ENCODE measurements at places on chromosomes 16 and 17.

GRCh38 chr17:80254396-80255251 lies 6.0 kb upstream of the RNF213 start:
- H3K27me3 ChIP-seq: no peaks in the 10 kb centered on the region
- H3K36me3 ChIP-seq: peaks cover 11% of the 10 kb centered on the region
- H3K27ac ChIP-seq: peak overlapping the region; percentile 82
- H3K4me1 ChIP-seq: peaks cover 18% of the 10 kb centered on the region

GRCh38 chr16:52535076-52535475 lies 11.9 kb downstream of the TOX3 start:
- no peaks in the 10 kb centered on the region for H3K27me3 ChIP-seq
- no peak overlapping the region for H3K27ac ChIP-seq
- no peak overlapping the region for H3K4me3 ChIP-seq
- no peak for DNase-seq
- no peaks in the 10 kb centered on the region for H3K4me1 ChIP-seq
- no peaks in the 10 kb centered on the region for H3K36me3 ChIP-seq

- no peak overlapping the region for H3K27ac ChIP-seq
- H3K36me3 ChIP-seq: no peaks in the 10 kb centered on the region
- H3K27me3 ChIP-seq: no peaks in the 10 kb centered on the region
- DNase-seq: no peak
- H3K4me3 ChIP-seq: no peak overlapping the region
Measured at GRCh38 chr17:64439956-64440355, 9.0 kb upstream of the MILR1 start.

GRCh38 chr17:75386430-75386829 lies 19.0 kb downstream of the GRB2 start:
- H3K4me1 ChIP-seq: peaks cover 24% of the 10 kb centered on the region
- DNase-seq: no peak
- no peak overlapping the region for H3K4me3 ChIP-seq
- no peaks in the 10 kb centered on the region for H3K27me3 ChIP-seq

GRCh38 chr17:66938656-66939055 lies 25.9 kb upstream of the CACNG4 start:
- H3K4me3 ChIP-seq: no peak overlapping the region
- no peak overlapping the region for H3K27ac ChIP-seq
- DNase-seq: peak; percentile 56
- H3K36me3 ChIP-seq: no peaks in the 10 kb centered on the region
- H3K4me1 ChIP-seq: no peaks in the 10 kb centered on the region

DNA sequence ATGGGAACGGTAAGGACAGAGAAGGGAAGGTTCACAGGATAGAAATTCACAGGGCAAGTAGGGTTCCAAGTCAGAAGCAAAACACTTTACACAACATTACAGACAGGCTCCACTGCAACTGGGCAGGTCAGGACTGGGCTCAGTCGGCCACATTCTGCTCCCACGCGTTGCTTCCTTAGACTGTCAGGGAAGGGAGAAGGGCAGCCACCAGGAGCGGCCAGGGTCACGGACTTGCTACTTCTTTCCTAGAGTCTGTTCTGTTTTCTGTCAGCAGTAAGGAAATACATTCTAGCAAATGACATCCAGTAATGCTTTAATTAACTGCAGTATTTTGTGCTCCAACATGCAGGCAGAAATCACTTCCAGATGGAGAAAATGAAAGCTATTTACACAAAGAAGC lies 160.3 kb upstream of the RPH3AL start:
- peaks cover 10% of the 10 kb centered on the region for H3K36me3 ChIP-seq
- H3K4me3 ChIP-seq: no peak overlapping the region
- H3K4me1 ChIP-seq: peaks cover 4% of the 10 kb centered on the region
- no peak for DNase-seq
- H3K27ac ChIP-seq: peak overlapping the region; percentile 42

- H3K4me3 ChIP-seq: no peak overlapping the region
- no peaks in the 10 kb centered on the region for H3K27me3 ChIP-seq
- no peak overlapping the region for H3K27ac ChIP-seq
Measured at GRCh38 chr17:81385320-81386111, 9.7 kb upstream of the BAHCC1 start.

DNA sequence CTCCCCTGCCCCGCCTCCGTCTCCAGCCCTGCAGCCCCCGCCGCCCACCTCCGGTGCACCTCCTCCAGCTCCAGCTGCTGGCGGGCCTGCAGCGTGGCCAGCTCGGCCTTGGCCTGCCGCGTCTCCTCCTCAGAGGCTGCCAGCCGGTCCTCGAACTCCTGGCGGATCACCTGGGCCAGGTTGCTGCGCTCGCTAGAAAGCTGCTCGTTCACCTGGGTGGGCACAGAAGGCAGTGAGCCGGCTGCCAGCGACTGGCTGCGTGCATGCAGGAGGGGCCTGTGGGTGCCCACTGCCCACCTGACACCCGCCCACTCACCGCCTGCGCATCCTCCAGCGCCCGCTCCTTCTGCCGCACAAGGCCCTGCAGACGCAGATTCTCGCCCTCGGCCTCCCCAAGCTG lies 24.6 kb upstream of the AATK start:
- no peak for DNase-seq
- no peak overlapping the region for H3K4me3 ChIP-seq
- no peaks in the 10 kb centered on the region for H3K27me3 ChIP-seq
- H3K27ac ChIP-seq: no peak overlapping the region
- H3K4me1 ChIP-seq: no peaks in the 10 kb centered on the region
- no peaks in the 10 kb centered on the region for H3K36me3 ChIP-seq

DNA sequence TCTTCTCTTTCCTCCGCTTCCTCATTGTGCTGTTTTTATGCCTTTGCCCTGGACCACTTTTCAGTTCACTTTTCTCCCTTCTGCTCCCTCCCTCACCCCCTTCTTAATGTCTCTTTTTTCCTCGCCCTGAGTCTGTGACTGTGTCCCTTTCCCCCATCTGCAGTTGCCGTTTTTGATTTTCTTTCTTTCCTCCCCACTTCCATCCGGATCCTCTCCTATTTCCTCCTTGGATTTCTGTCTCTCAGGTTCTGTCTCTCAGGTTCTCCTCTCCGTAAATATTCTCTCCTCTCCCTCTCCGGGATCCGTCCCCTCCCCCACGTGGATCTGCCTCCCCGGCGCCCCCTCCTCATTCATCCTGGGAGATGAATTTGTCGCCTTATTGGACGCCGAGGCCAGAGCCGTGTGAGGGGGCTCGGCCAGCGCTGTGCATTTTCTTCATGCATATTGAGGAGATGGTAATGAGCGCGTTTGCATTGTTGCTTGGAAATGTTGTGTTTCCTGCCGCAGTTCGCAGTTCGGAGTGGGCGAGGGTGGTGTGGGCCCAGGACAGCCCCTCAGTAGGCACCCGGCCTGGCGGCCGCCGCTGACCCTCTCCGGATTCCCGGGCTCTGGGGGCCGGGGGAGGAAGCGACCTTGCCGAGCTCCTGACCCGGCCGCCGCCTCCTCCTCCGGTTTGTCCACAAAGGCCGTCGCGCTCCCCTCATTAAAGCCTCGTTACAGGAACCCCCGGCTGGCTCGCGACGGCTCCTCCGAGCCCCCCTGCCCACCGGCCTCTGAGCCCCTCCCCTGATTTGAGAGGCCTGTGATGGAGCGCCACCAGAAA lies 4.5 kb upstream of the IRX3 start:
- H3K4me3 ChIP-seq: no peak overlapping the region
- peaks cover 7% of the 10 kb centered on the region for H3K4me1 ChIP-seq
- no peaks in the 10 kb centered on the region for H3K36me3 ChIP-seq
- no peak for DNase-seq
- H3K27me3 ChIP-seq: peaks cover 56% of the 10 kb centered on the region

GRCh38 chr17:34163123-34163522 lies 92.0 kb upstream of the CCL2 start:
- H3K36me3 ChIP-seq: no peaks in the 10 kb centered on the region
- no peak overlapping the region for H3K4me3 ChIP-seq
- peaks cover 25% of the 10 kb centered on the region for H3K27me3 ChIP-seq
- H3K27ac ChIP-seq: no peak overlapping the region
- no peak for DNase-seq
- H3K4me1 ChIP-seq: no peaks in the 10 kb centered on the region

Data from upper lobe of right lung (tissue), 1 donor.